KG1 (cell line): ENCODE measurements at places on chromosomes 3 and 15.

- DNase-seq: no peak
Observed at GRCh38 chr3:136733317-136733833, 18.8 kb downstream of the STAG1 start.

DNA sequence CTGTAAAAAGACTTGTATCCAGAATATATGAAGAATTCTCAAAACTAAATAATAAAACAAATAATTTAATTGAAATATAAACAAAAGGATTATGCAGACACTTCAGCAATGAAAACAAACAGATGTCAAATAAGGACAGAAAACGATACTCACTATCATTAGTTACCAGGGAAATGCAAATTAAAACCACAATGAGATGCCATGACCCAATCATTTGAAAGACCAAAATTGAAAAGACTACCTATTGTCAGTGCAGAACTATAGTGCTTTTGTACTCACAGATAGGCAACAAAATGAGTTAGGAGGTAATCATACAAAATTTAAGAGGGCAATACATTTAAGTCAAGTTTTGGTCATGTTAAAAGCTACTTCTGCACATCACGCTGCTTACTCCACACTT lies 31.6 kb upstream of the OR5K4 start:
- no peak for DNase-seq

- no peak for DNase-seq
Observed at GRCh38 chr3:140416666-140417065, 261.2 kb upstream of the TRIM42 start.

GRCh38 chr15:41948490-41948889 lies 23.9 kb downstream of the EHD4 start:
- no peak for DNase-seq

GRCh38 chr15:27817258-27817657 lies 281.9 kb downstream of the OCA2 start:
- DNase-seq: no peak

GRCh38 chr3:144809380-144809779 lies 837.8 kb downstream of the DIPK2A start:
- no peak for DNase-seq

GRCh38 chr3:46261926-46262594 lies 19.8 kb downstream of the CCR3 start:
- DNase-seq: no peak

DNA sequence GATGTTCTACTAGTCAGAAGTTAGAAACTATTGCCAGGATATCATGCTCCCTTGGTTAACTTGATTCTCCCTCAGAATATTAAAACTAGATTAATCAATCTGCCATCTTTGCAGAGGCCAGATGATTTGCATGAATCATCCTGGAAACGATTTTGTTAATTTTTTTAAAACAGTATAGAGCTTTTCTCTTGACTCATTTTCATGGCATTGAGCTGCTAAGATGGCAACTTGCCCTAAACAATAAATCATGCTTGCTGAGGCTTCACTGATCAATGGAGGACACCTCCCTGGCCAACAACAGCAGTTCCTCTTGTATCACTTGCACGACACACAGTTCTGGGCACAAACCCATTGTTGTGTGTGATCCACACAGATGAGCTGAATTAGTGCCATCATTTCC lies 109.1 kb downstream of the COL6A6 start:
- DNase-seq: no peak

DNA sequence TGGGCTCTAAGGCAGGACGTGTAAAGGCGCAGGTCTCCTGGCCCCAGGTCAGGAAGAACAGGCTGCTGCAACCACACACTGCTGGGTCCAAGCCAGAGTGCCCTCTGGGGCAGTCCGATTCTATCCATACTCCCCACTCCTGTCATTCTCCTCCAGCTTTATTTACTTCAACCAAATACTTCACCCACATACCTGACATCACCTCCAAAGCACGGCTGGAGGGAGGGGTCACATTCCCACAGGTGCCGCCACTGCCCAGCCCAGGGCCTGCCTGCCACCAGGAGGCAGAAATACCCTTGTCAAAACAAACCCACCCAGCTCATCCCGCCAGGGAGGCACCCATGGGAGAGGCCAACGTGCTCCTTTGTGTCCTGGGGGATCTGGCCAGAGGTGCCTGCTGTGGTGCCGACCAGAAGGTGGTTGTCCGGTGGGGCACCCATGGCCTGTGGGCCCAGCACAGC lies 100.4 kb downstream of the DAPK2 start:
- no peak for DNase-seq

DNA sequence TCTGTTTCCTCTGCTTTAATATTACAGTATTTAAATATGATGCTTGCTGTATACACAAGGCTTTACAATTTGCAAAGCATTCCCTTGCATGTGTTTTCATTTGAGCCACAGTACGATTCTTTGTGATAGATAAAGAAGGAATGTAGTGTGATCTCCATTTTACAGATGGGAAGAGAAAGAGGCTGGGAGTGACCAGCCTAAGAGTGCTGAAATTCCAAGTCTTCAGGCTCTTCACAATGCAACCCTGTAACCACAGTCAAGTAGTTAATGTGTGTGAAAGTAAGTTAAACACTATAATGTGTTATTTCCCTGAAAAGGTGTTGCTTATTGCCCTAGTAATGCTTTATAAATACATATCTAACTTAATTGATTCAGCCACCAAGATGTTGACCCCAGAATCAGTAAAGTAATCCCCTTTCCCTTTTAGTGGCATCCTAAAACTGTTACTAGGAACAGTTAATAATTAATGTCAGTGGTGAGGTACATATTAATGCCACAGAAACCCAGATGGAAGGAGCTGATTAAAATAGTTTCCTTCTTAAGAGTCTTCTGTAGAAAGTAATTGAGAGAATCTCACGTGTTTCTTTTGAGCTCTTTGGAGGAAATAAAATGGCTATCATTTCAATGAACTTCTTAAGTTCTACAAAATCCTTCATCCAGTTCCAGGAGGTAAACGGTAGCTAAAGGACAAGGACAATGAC lies 110.4 kb downstream of the IL12A start:
- DNase-seq: no peak
